Lower leg skin (tissue), 4 donors: ENCODE measurements at places on chromosomes 5 and 9. TPM values are rescaled to one million over a fixed set of nuclear protein-coding genes. Genes with fewer than 3 reads are reported as not detected.

DNA sequence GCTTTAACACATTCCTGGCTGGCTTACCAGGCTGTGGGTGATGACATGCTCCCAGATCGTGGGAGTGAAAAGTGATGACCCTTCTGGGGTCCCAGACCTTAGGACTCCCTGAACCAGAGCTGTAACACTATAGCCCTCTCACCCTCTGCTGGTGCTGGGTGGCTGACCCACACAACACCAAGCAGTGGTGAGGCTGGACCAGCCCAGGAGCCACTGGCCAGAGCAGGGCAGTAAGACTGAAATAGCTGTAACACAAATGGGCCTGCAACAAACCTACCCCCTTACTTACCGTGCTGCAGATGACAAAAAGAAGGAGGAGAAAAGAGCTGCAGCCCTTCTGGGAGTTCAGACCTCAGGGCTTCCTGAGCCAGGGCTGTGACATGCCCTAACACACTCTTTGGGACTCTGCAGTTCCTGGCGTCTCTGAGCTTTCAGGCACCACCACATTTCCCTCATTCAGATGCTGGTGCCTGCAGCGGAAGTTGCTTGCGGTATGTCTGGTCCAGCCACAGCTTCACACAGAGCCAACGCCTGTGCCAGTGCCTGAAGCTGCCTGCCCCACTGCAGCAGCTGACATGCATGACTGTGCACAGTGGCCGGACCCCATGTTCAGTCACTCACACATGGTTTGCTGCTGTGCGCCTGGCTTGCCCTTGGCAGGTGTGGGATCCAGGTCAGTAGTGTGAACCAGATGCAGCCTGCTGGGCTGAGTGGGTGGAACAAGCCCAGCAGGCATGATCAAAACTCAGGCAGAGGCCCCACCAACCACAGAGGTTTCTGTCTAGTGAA lies 1247.4 kb downstream of the EFNA5 start:
- DNase-seq, result no peak

- DNase-seq, result peak; percentile 78
Observed at GRCh38 chr9:129166623-129167557, 11.2 kb downstream of the IER5L start.

DNA sequence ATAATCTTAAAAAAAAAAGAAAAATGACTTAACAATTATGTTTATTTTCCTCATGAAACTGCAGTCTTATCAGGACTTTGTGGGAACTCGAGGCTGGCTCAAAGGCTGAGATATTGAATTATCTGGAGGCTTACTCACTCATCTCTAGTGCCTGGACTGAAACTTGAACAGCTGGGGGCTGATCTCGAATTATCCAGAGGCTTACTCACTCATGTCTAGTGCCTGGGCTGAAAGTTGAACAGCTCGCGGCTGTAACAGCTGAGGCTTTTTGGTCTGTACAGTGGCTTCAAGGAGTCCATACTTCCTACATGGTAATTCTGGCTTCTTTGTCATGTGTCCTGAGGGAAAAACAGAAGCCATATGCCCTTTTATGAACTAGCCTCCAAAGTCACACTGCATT lies 371.9 kb downstream of the CETN3 start:
- DNase-seq, result no peak

DNA sequence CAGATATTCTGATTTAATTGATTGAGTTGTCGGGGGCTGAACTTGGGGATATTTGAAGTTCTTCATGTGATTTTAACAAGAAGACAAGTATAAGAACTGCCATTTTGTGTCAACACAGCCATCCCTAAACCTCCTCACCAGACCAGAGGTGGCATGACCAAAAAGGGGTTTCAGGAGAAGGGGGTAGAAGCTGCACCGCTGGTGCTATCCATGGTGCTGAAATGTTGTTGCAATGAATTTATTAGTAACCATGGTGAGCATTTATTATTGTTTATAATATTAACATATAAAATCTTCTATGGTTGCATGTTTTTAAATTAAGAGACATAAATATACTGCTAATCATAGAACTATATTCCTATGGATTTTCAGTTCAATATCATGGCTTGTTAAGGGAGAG lies 72.3 kb downstream of the GNA14 start:
- no peak for DNase-seq

GRCh38 chr5:167565189-167565954 lies 726.1 kb upstream of the WWC1 start:
- no peak for DNase-seq

- DNase-seq, result no peak
Observed at GRCh38 chr5:136814619-136815378, 449.5 kb upstream of the TRPC7 start.

- no peak for DNase-seq
Observed at GRCh38 chr5:15502208-15502607, 2.2 kb downstream of the FBXL7 start.

GRCh38 chr5:35672995-35673394 lies 55.3 kb downstream of the SPEF2 start:
- DNase-seq, result no peak

GRCh38 chr9:105283795-105284194 lies 39.3 kb downstream of the SLC44A1 start:
- no peak for DNase-seq

- no peak for DNase-seq
Observed at GRCh38 chr9:129081388-129081904, 535 bp downstream of the DOLPP1 start.

DNA sequence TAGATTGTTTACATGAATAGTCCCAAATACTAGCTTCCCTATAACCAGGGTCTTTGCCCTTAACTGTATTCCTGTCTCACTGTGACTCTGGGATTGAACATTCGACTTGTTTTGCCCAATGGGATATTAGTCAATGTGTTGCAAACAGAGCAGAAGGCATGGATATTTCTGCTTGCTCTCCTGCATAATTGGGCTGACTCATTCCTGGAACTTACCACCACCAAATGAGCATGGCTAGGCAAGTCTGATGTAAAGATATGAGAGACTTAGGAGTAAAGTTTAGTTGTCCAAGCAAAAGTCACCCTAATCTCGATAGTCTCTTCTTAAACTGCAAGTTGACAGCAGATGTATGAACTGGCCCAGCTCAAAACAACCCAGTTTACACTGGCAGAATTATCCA lies 273.5 kb upstream of the CCNG1 start:
- DNase-seq, result no peak

GRCh38 chr9:130467316-130467715 lies 22.6 kb downstream of the ASS1 start:
- DNase-seq, result no peak

GRCh38 chr5:13739479-13739878 lies 205.0 kb downstream of the DNAH5 start:
- DNase-seq, result no peak

- DNase-seq, result no peak
Observed at GRCh38 chr5:38994324-38994927, 79.8 kb downstream of the RICTOR start.

GRCh38 chr5:63125862-63126261 lies 547.2 kb downstream of the LRRC70 start:
- DNase-seq, result no peak

DNA sequence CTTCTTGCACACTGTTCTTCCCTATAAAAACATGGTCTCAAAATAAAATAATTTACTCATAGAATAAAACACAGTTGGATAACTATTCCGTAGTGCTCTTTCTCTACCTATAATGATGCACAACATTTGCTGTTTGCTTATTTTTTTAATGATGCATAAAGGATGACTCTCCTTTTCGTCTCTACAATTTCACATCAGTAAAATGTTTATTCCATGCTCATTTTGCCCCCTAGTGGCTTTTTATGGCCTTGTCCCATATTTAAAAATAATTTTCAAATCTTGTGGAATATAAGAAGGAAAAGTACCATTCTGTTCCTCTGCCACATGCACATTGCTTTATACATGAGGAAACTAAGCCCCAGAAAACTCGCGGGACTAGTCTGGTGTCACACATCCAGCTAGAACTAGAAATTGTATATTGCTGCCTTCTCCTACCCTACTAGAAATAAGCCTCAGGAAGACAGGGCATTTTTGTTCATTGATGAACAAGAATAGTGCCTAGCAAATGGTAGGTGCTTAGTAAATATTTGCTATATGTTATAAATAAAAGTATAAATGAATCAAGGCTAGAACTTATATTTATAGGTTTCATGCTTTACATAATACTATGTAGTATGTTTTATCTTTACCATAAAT lies 12.7 kb downstream of the KCTD16 start:
- DNase-seq, result no peak

DNA sequence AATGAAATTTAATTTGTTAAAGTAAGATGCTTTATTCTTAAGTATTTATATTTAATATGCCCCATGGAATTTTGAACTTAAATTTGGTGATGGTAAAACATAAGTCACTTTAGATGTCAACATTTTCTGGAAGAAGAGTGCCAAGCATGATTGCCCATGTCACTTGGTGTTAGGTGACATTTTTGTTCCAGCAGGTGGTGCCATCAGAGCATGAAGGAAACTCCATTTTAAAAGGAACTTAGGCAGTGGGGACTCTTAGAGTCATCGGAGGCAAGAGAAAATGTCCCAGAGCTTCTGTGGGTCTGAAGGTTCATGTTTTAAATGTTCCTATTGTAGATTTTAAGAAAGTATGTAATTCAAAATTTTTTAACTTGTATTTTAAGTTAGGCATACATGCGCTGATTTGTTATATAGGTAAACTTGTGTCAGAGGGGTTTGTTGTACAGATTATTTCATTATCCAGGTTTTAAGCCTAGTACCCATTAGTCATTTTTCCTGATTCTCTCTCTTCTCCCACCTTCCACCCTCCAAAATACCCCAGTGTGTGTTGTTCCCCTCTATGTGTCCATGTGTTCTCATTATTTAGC lies 789.3 kb downstream of the SEMA5A start:
- no peak for DNase-seq

- no peak for DNase-seq
Observed at GRCh38 chr5:176152191-176152929, 85.9 kb upstream of the SIMC1 start.

GRCh38 chr5:66981266-66982055 lies 215.1 kb downstream of the CD180 start:
- no peak for DNase-seq

GRCh38 chr5:101385276-101385675 lies 482.2 kb upstream of the ST8SIA4 start:
- no peak for DNase-seq

GRCh38 chr5:19986031-19986619 lies 1.9 kb downstream of the CDH18 start:
- DNase-seq, result no peak

DNA sequence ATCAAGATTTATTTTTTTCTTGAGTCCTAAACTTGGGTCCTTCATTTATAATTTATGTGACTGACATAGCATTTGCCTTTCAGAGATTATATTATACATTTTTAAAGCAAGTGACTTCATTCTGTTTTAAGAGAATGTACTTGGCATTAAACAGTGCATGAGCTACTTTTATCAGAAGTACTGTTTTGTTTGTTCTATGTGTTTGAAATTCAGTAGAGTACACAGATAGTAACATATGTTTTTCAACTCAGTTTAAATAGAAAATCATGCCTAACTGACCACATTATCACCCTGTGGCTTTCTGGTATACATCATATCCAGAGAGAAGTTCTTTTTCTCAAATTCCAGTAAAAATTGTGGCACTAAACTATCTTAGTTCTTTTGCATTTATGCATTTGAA lies 335.3 kb upstream of the CDH18 start:
- no peak for DNase-seq

DNA sequence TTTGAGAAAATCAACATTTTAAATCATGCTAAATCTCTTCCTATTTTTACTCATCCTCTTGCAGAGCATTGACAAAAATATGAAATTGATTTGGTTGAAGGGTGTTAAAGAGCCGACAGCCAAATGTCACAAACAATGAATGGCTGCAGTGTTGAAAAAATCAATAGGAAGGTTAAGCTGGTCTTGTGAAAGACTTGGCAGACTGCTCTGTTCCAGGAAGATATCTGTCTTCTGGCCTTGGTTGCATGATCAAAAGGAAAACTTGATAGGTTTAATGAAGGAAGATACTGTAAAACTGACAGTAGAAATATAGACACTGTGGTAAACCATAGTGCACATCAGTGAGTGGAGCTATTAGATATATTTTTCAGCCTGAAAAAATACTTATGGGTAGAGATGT lies 103.6 kb downstream of the PBX3 start:
- no peak for DNase-seq

- no peak for DNase-seq
Observed at GRCh38 chr9:115002371-115003120, 72.2 kb upstream of the TNFSF8 start.

GRCh38 chr5:150765011-150765798 lies 6.4 kb upstream of the DCTN4 start:
- no peak for DNase-seq

GRCh38 chr5:43305948-43306565 lies 7.2 kb downstream of the HMGCS1 start:
- DNase-seq, result no peak

Gene ACO1
- total RNA-seq, result 20.3 TPM

Gene SEC61B
- total RNA-seq, result 82.0 TPM

Gene NKD2
- 2.7 TPM for total RNA-seq

Gene MZB1
- not detected for total RNA-seq

Gene RGS14
- total RNA-seq, result 36.9 TPM

Gene RASA1
- total RNA-seq, result 25.8 TPM

Gene CD274
- total RNA-seq, result 1.5 TPM

Gene LMX1B
- 3.2 TPM for total RNA-seq

Gene WDR36
- 23.3 TPM for total RNA-seq

Gene OR13C2
- 0.36 TPM for total RNA-seq

Gene ACOT12
- not detected for total RNA-seq
